NCI-H1694 treated with DMSO at 0.1 percent for 48 hours (cell line): ENCODE measurements at places on chromosomes 12 and 14.

DNA sequence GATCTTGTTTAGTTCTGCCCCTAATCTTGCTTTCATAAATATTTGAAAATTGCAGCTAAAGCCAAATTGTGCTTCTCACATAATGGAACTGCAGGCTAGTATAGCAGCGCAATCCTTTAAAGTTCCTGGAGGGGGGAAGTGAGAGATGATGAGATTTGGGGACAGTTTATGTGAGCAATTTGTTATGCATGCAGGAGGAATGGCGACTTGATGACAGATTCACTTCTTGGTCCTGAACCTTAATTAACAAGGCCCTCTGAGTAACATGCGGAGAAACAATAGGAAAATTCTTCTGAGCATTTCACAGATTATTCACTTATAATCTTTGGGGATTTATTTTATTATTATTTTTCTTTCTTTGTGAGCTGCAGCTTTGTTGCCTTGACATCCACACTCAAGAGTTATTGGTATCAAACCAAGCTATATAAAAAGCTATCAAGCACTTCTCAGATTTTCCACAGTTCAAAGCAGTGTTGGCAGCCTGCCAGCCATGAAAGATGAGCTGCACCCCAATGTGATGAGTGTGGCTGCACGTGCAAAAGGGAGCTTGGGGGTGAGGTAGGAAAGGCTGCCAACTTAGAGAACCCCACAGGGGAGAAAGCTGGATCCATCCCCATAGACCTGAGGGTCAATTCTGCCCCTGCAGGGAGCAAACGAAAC is 1662.2 kb upstream of the FLRT2 start:
- DNase-seq = no peak

DNA sequence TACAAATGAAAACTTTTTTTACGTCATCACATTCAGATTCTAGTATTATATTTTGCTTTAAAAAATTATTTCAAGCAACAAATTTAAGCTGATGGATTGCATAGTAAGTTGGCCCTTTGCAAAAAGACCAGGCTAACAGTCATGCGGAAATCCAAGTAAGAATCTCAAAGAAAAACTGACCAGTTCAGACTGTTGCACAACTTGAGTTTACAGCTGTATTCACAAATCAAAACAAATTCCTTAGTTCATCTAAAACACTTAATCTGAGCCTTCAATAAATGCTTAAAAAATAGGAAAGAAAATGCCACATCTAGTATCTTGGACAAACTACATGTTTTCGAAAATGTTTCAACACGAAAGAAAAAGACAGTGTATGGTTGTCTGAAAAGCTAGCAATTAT is 847 bp downstream of the CCDC59 start:
- DNase-seq = no peak

DNA sequence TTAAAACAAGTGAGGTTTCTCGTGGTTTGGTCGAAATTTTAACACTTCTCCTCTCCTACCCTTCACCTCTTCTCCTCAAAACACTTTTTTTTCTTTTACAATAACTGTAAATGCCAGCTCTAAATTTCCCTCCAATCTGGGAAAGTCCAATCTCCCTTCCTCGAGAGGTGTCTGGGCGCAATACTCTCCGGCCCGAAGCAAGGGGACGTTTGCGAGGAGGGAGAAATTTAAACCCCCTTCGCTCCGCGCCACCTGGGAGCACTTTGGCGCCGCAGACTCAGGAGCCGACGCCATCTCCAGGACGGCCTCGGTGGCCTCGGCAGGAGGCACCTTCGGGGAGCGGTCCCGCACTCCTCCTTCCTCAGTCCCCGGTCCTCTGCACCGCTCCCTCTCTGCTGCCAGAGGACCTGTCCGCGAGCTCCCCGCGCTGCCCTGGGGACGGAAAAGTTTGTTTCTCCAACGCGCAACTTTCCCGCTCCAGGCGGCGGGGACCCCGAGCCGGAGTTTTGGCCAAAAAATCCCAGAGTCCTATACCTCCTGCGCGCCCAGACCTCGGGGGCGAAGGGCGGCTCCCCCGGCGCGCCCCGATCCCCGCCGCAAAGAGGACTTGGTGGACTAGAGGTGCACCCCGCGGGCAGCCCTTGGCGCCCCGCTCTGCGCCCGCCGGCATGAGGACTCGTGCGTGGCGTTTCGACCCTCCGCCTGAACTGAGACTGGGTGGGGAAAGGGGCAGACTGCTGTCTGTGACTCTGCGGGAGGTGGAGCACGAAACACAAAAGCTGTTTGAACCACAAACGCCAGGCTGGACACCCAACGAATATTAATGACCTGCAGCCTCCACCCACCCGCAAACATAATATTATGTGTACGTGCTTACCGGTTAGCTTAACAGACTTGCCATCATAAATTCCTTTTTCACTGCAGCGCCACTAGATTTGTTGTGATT is 95.2 kb upstream of the HMGA2 start:
- DNase-seq = no peak

GRCh38 chr14:101454229-101454628 is 107.1 kb upstream of the DIO3 start:
- no peak for DNase-seq

DNA sequence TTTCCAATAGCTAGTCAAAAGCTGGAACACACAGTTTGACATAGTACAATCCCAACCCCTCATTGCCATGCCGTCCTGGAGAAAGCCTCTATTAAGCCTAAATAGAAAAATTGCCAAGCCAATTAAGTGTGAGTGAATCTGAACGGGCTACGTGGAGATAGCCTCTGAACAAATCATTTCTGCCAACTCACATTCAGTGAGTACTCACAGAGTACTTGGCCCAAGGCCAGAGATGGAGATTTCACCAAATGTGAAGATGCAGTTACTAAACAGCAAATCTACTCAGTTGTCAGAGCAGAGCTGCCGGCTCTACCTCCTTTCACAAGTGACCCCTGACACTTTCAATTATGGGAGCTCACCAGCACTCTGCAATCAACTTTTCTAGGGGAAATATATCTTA is 350.0 kb downstream of the GALC start:
- peak; percentile 62 for DNase-seq

DNA sequence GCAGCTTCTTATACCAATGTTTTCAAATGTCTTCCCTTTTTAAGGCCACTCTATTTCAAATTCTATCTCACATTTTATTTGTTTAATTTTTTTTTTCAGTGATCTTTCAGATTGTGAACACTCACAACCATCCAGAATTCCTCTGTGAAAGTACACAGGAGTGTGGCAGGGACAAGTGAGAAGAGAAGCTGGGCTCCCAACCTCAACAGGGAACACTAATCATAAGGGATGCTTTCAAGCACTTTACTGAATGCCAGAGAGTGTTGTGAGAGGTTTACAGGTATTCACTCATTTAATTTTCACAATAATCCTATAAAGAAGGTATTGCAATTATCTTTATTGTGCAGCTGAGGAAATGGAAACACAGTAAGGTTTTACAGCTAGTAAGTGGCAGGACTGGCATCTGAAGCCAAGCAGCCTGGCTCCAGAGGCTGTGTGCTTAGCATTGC is 60.1 kb upstream of the PYGL start:
- peak; percentile 24 for DNase-seq

DNA sequence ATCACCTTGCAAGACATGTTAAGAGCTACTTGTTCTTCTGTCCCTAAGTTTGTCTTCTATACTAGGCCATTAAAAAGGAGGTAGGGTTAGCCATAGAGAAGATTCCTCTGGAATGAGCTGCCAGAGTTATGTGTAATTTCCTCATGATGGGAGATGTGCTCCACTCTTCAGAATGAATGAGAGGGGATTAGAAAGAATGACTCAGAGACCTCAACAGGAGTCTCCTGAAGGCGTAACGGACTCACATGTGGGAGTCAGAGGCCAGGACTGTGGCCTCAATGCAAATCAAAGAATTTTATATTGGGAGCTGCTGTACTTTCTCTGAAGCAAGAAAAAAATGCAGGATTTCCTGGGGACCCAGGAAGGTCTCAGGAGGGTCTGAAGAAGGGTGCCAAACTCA is 87.8 kb upstream of the ATXN7L3B start:
- no peak for DNase-seq

DNA sequence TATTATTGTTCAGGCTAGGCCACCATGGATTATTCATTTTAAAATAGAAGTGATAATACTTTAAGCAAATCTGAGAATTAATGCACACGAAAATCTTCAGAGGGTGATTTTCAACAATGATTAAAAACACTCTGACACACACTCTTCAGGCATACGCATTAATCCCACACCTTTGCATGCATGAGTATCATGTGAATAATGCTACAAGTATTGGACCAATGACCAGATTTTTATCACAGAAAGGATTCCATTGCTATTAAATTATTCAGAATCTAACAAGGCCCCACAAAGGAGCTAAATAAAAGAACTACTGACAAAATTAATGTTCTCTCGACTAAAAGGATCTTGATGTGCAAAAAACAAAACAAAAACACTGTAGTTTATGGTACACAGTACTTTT is 11.1 kb downstream of the EPS8 start:
- no peak for DNase-seq

DNA sequence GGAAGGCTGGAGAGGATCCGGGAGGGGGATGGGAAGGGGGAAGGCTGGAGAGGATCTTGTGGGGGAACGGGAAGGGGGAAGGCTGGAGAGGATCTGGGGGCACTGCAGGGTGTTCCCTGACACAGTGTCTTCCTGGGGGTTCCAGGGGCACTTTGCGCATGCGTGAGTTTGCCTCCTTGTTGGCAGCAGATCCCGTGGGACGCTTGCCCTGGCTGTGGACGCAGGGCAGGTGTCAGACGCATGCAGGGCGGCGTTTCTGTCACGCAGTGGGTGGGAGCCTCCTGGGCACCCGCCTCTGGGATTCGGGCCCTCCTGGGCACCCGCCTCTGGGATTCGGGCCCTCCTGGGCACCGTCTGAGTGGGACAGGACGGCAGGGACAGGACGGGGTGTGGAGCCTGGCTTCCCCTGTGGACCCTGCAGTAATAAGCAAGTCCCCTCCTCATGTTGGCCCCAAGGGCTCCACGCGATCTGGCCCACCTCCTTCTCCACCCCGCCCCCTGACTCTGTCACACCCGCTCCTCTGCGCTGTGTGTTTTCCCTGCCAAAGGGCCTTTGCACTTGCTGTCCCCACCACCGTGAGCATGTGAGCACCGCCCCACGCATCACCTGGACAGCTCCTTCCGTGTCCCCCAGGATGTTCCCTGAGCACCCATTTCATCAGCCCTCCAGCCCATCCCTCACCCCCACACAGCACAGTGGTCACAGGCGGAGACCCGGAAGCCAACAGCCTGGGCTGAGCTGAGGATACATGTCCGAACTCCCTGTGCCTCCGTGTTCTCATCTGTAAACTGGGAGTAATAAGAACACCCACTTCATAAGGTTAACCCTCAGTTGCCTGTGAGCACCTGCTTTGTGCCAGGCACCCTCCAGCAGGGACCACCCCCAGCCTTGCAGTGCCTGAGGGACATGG is 4.4 kb downstream of the MMP17 start:
- DNase-seq = peak; percentile 12

DNA sequence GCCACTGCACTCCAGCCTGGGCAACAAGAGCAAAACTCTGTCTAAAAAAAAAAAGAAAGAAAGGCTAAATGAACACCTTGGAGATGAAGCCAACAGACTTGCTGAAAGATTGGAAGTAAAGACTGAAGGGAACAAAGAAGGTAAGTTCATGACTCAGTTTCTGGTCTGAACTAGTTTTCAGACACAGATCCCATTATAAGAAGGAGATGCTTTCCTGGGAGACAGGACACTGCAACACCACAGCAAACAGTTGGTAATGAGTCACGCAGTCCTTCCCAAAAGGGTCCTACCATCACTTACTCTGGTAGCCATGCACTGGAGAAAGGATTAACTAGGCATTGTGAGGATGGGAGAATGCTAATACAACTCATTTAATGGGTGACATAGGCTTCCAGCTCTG is 97.2 kb downstream of the SSPN start:
- DNase-seq = no peak

DNA sequence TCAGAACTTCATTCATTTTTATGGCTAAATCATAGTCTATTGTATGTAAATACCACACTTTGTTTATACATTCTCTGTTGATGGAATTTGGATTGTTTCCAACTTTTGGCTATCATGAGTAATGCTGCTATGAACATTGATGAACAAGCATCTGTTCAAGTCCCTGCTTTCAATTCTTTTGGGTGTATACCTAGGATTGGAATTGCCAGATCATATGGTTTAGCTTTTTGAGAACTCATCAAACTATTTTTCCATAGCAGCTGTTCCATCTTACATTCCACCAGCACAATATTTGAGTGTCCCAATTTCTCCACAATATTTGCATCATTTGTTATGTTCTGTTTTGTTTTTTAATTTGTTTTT is 52.3 kb upstream of the CCND2 start:
- no peak for DNase-seq

DNA sequence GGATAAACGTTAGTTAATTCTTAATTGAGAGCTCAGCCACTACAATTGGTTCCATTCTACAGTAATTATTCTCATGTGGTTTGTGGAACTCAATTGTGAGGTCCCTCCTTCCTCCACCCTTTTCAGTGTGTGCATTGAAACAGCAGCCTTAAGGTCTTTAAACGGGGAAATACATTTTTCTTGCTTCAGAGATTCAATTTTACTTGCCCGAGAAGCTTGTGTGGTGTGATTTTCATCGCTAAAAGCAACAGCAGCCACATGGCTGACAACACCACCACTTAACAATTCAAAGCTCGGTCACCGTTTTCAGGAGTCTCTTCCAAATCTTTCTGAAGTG is 733 bp upstream of the PPFIBP1 start:
- no peak for DNase-seq

- no peak for DNase-seq
These were observed 30.3 kb downstream of the FAIM2 start for GRCh38 chr12:49873361-49873934.

DNA sequence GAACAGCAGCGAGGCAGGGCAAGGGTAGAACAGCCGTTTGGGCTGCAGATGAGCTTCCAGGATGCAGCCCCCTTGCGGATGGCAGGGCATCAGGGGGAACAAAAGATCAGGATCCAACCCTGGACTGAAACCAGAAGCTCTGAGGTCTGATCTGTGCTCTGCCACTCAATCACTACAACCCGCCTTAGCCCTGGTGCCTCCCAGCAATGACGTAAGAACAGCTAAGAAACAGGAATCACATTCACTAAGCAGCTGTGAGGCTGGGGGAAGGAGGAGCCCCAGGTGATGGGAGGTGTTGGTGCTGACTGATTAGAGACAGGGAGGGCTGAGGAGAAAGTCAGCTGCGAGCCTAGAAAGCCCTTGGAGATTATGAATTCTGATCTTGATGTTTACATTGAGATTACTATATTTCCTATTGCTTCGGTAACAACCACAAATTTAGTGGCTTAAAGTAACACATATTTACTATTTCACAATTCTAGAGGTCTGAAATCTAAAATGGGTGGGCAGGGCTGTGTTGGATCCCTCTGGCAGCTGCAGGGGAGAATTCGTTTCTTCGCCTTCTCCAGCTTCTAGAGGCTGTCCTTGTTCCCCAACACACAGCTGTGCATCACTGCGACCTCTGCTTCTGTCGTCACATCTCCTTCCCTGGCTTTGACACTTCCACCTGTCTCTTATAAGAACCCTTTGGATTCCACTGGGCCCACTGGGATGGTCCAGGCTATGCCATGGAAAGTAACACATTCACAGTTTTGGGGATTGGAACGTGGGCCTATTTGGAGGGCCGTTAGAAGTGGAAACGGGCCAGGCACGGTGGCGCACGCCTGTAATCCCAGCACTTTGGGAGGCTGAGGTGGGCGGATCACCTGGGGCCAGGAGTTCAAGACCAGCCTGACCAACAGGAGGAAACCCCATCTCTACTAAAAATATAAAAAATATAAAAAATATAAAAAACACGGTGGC is 6.1 kb upstream of the CD9 start:
- DNase-seq = no peak
